HCT116 (cell line): ENCODE measurements at places on chromosomes 4 and X. TPM values are rescaled to one million over a fixed set of nuclear protein-coding genes. Genes with fewer than 3 reads are reported as not detected.

DNA sequence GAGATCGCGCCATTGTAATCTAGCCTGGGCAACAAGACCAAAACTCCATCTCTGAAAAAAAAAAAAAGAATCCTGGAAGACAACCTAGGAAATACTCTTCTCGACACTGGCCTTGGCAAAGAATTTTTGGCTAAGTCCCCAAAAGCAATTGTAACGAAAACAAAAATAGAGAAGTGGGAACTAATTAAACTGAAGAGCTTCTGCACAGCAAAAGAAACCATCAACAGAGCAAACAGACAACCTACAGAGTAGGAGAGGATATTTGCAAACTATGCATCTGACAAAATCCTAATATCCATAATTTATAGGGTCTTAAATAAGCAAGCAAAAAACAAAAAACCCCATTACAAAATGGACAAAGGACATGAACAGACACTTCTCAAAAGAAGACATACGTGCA, 76.5 kb upstream of the DUSP21 start:
- DNase-seq = no peak

DNA sequence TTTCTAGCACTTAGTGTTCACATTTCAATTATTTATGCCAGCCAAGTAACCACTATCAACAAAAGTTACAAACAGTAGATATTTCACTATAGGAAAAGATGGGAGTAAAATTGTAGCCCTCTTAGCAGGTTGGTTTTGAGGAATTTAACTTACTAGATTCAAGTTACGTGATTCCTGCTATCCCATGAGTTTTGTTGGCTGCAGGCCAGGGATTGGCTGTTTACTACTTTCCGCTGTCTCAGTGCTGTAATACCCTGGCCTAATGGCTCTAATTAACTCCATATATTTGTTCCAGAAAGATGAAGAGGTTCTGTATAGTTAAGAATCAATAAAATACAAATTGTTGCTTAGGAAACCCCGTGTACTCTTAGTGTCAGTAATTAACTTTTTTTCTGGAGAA, 55.5 kb upstream of the MAGED1 start:
- DNase-seq = no peak

GRCh38 chr4:8591626-8592365, 769 bp upstream of the CPZ start:
- no peak for DNase-seq

GRCh38 chr4:86223472-86223871, 136.4 kb downstream of the MAPK10 start:
- peak; percentile 66 for DNase-seq

The POU4F2 gene
- not detected for total RNA-seq
